ENCODE measurements at places on chromosomes 5 and 9.
A peak's percentile ranks its signal among the peaks of the same experiment; 100 is the strongest.

- DNase-seq, result no peak
These were observed 726 bp upstream of the PSMB7 start for GRCh38 chr9:124415852-124416484.

DNA sequence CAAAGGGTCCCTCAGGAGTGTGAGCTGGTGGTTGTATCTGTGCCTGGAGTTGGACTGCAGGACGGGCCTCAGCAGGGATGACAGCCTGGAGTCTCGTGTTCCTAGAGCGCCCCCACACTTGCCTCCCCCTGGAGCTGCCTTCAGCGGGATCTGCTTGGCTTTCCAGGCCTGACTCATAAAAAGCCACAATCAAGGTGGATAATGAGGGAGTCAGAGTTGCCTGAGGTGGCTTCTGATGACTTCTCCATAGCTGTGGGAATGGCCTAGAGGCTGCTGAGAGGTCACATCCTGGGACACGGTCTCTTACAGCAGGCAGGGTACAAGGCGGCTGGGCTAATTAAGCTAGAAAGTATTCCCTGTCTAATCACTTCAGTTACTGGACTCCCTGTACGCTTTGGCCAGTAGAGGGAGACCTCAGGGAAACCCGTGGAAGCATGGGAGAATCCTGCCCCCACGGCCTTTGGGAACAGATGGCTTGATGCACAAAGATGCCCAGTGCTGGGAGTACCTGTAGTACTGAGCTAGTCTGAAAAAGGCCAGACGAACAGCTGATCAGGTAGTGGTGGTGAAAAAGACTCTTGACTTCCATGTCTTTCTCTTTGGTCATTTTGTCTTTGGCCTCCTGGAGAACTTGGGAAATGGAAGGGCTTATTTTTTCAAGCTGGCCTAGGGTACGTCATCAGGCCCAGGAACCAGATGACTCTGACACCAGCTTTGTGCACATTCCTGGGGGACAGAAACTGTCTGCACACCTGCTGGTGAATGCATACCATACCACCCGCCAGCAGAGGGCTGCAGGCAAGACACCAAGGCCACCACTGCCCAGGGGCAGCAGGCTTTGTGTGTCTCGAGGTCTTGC lies 16.1 kb upstream of the FRRS1L start:
- peak; percentile 59 for DNase-seq

DNA sequence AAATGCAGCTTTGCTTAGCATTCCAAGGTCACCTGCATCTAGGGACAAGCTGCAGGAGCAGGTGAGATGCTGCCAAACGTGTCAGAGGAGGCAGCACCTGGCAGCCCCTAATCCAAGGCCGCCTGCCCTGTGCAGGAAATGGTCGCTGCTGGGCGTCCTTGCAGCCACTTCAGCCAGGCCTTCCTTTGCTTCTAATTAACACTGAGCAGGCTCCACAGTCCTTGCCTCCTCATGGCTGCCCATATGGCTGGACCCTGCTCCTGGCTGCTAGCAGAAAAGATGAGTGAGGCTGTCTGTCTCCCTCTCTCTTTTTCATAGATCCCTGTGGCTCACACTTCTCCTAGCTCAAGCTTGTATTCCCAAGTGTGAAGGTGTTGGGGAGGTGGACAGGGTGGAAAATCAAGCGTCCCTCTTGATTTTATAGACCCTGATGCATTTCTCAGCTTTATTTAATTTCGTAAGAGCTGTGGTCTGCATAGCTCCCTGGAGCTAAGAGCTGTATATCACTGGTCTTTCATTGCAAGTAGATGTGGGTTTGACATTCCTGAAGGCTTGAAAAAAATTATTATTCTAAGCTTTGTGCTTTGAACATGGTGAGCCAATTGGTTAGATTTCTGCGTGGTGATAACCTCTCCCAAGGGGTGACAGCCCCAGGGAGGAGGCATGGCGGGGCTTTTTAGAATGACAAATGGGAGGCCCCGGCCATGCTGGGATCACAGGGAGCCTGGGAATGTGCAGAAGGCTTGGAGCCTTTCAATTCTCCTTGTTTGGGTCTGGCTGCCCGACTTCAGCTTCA lies 193.8 kb downstream of the SLIT3 start:
- no peak for DNase-seq

- DNase-seq, result no peak
These were observed 25.3 kb downstream of the LRRC70 start for GRCh38 chr5:62603934-62604333.

DNA sequence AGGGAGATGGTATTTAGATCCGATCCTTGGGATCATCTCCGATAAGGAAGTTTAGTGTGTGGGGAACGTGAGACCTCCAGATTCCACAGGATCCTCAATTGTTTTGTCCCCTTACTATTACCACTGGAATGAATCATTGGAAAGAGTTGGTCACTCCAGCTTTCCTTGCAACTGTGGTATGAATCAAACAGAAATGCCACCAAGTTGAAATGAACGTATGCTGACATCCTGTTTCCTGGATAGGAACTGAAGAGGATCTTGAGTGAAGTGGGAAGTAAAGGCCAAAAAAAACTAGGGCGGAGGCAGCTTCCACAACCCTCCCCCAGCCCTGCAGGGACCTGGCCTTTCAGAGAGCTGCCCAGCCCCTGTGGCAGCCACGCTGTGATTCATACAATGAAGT lies 23.9 kb downstream of the IRX1 start:
- no peak for DNase-seq

DNA sequence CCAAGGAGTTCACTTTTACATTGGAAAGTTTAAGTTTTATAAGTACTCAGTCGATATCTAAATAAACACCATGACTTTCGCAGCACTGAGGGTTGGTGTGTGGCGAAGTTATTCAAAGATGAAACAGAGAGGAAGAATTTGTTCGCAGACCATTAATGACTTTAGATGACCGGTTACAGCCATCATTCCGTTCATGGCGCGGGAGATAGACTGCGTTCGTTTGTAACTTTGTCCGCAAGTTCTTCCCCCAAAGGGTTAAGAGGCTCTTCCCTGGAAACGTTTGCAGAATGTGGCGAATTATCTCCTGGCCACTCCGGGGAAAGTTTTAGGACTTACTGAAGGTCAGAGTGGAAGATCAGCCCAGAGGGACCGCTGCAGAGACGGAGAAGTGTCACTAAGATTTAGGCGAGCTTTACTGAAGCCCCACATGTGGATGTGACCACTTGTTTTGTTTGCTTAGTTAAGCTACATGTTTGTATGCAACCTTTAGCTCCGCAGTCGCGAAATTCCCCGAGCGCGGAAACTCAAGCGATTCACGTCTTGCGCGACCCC lies 2.2 kb upstream of the FOXD1 start:
- DNase-seq, result no peak

DNA sequence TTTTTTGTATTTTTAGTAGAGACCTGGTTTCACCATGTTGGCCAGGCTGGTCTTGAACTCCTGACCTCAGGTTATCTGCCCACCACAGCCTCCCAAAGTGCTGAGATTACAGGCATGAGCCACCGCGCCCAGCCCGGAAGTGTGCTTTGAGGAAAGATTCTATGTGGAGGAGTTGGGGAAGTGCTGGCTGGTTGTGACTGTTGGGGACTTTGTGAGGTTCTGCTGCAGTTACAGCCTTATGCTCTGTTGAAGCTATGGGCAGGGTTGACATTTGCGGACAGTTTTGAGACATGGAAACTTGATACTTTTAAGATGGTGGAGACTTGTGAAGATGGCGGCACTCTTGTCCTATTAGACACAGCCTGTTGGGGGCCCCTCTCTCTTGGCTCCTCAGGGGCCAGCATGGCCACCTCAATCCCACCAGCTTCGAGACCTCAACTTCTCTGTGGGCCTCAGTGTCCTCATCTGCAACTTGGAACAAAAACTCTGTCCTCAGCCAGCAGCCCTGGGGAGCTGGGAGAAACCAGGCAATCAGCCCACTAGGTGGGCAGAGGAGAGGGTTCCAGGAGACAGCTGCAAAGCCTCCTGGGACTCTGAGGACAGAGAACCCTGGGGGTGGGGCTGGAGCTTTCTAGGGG lies 24.9 kb downstream of the C9orf50 start:
- no peak for DNase-seq

- no peak for DNase-seq
These were observed 296.6 kb downstream of the MED10 start for GRCh38 chr5:6081727-6082210.

DNA sequence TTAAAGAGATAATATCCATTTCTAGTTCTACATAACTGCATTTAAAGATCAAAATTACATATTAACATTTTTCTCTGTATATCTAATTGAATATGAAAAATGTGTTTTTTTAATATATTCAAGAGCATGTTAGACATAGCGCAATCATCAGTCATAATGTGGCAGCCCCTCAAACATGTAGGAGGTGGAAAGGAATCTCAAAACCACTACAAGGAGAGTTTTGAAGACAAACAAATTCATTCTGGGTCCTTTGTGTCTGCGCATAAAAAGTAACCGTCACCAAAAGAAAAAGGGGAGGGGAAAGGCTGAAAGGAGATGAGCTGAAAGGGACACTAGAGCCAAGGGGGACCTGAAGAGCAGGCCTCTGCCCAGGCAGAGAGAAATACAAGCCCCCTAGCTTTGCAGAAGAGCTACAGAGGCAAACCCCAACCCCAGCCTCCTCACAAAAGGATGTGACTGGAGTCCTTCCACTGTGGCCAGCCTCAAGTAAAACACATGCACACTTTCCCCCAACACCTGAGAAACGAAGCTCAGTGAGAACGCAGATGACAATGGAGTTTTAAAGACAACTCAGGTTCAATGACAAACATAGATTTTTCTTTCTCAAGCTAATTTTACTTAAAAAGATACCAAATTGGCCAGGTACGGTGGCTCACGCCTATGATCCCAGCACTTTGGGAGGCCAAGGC lies 62.0 kb downstream of the MAPKAP1 start:
- DNase-seq, result no peak

GRCh38 chr9:72292874-72293607 lies 72.0 kb downstream of the ZFAND5 start:
- DNase-seq, result peak; percentile 73

- DNase-seq, result peak; percentile 23
These were observed 789 bp downstream of the ACER2 start for GRCh38 chr9:19409401-19410194.

Measured in kidney tubule cell (primary cell).